ENCODE measurements at places on chromosomes 1 and 21.
A peak's percentile ranks its signal among the peaks of the same experiment; 100 is the strongest.

GRCh38 chr1:202713110-202713509 lies 2.9 kb upstream of the SYT2 start:
- no peak for DNase-seq

- DNase-seq: peak; percentile 33
These were observed 166.8 kb downstream of the HIVEP3 start for GRCh38 chr1:41751804-41752513.

DNA sequence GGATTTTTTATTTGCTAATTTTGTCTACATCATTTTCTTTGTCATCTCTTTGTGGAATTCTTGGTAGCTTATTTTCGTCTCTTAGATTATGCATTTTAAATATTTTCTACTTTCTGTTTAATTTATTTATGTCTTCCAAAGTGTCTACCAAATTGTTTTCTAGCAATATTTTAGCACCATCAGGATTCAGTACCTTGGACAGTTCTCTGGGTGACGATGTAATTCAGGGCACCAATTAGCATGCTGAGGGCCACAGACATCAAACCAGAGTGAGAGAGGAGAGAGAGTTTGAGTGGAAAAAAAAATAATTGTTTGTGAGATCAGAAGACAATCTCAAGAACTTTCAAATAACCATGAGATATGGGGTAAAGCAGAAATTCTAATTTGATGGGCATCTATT lies 169.8 kb upstream of the CXADR start:
- DNase-seq: no peak

- no peak for DNase-seq
These were observed 105.7 kb downstream of the PRDM16 start for GRCh38 chr1:3174487-3175247.

DNA sequence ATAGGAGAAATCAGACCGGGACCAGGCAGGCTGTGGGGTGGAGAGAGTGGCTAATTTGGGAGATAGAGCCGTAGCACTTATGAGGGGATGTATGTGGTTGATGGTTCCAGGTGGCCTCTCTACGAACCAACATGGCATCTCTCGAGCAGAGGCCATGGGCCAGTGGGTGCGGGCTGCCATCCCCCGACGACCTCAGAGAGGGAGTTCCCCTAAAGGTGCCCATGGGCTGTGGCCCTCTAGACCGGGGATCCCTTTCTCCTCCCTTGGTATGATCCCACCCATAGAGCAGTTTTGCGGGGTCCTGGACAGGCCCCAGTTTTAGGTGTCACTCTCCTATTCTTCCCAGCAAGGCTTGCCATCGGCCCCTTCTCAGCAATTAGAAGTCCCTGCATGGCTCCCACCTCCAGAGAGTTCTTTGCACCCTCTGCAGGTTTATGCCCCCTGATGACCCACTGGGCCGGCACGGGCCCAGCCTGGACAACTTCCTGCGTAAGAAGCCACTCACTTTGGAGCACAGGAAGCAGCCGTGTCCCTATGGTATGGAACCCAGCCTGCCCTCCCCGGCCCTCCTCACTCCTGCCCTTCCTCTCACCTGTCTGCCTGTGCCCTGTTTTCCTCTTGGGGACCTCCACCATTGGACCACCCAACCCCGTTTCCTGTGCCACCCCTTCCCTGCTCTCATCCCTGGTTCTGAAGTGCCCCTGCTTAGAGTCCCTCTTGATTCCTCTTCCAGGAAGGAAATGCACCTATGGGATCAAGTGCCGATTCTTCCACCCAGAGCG lies 7.8 kb downstream of the ZC3H12A start:
- no peak for DNase-seq

DNA sequence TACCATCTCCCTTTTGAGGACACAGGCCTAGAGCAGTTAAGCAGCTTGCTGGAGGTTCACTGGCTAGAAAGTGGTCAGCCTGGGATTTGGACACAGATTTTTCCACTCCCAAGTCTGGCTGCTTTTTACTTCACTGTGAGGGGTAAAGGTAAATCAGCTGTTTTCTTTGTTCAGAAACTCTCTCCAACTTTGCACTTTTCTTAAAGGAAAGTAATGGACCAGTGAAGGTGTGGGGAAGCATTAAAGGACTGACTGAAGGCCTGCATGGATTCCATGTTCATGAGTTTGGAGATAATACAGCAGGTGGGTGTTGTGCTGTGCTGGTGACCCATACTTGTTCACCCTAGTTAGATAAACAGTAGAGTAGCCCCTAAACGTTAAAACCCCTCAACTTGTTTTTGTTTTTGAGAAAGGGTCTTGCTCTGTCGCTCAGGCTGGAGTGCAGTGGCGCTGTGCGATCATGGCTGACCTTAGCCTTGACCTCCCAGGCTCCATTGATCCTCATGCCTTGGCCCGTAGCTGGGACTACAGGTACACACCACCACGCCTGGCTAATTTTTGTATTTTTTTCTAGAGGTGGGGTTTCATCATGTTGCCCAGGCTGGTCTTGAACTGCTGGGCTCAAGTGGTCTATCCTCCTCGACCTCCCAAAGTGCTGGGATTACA lies 4.2 kb downstream of the SOD1 start:
- no peak for DNase-seq

- DNase-seq: no peak
These were observed 13.4 kb downstream of the EPB41 start for GRCh38 chr1:28927648-28928313.

DNA sequence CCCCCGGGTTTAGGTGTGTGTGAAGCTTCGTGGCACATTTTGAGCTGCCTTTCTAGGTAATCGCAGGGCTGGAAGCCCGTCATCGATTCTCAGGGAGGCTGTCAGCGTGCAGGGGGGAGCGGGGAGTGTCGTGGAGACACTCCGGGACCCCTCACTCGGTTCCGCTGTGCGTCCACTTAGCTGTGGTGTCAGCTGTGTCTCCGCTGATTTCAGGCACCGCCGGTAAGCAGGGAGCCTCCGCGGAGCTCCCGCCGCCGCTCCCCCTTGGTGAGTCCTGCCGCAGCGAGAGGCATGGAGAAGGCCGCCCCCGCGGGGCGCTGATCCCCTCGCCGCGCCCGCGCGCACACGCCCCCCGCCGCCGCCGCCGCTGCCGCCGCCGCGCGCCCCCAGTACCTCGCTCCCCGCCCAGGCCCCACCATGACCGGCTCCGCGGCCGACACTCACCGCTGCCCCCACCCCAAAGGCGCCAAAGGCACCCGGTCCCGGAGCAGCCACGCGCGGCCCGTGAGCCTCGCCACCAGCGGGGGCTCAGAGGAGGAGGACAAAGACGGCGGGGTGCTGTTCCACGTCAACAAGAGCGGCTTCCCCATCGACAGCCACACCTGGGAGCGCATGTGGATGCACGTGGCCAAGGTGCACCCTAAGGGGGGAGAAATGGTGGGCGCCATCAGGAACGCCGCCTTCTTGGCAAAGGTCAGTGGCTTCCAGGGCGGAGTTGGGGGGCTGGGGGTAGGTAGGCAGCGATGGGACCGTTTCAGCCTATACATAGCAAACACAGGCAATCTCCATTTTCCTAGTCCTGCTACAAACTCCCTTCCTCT lies 995 bp downstream of the VASH2 start:
- DNase-seq: no peak

- no peak for DNase-seq
These were observed 154.5 kb upstream of the KCND3 start for GRCh38 chr1:112143871-112144441.

- DNase-seq: no peak
These were observed 28.5 kb upstream of the PRDM15 start for GRCh38 chr21:41907496-41908258.

GRCh38 chr1:114718661-114719423 lies 2.3 kb upstream of the NRAS start:
- DNase-seq: peak; percentile 15

GRCh38 chr1:82721702-82722101 lies 921.0 kb downstream of the ADGRL2 start:
- no peak for DNase-seq

GRCh38 chr1:77659879-77660593 lies 22.4 kb downstream of the ZZZ3 start:
- no peak for DNase-seq

DNA sequence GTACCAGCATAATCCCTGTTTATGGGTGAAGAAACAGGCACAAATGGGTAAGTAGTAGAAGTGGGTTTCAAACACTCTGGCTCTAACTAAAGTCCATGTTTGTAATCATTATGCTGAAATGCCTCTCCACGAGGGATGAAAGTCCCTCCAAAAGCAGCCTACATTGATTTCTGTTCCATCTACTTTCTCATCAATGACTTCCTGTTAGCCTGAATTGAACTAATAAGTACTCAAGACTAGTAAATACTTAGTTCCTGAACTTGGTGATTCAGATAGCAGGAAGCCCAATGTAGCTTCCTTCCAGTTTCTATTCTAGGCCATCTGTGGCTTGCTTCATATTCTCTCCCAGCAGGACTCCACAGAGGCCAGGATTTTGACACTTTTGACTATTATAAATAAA lies 11.3 kb upstream of the BACH1 start:
- DNase-seq: no peak

DNA sequence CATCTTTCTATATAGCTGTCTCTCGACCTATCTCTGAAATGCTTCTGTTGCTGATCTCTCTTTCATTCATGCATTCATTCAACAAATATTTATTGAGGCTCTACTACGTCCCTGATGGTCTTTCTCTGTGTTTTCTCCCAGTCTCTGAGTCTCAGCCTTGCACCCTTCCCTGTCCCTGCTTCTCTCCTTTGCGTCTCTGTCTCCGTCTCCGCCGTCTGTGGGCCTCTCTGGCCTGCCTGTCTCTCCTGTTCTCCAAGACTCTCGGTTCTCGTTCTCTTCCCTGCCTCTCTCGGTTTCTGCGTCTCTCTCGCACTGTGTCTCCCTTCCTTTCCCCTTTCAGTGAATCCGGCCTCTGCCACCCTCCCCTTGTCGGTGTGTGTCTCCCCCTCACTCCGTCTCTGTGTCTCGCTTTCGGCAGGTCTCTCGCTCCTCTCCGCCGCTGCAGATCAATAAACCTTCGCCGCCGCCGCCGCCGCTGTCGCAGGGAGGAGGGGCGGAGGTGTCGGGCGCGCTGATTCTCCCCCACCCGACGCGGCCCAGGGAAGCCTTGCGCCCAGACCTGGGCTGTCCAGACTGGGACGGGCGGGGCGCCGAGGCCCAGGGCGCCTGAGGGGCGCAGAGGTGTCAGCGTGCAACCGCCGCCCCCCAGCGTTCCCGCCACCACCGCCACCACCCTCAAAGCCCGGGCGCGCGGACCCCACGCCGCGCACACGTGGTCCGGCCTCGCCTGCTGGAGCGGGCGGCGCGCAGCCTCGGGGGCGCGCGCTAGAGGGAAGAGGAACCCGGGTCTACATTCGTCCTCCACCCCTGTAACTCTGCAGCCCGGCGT lies 3.0 kb downstream of the EFNA3 start:
- no peak for DNase-seq

GRCh38 chr1:64502931-64503330 lies 33.0 kb downstream of the CACHD1 start:
- no peak for DNase-seq

DNA sequence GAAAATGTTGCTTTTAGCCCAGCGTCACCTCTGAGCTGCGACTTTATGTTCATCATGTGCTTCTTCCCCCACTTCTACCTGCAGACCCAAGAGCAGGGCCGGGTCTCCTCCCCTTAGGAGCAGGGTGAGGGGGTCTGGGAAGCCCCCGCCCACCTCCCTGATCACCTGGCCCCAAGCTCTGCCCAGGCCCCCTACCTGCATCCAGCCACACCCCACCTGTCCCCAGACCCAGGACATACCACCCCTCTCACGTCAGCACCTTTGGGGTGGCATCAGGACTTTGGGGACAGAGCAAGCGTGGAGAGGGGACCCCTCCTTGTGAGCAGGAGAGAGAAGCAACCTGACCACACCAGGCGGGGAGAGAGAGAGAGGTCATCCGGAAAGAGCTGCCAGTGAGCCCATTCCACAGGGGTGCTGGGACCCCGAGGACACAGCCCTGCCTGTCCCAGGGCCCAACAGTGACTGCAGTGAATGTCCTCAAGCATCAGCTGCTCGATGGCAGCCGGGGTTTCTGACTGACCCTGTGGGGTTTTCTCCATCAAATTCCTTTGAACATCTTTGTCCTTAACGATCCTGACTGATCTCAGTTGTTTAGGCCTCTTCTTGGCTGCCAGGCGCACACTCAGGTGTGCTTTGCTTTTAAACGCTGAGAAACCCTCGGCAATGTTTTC lies 42.8 kb upstream of the COL18A1 start:
- no peak for DNase-seq

GRCh38 chr21:26719750-26720149 lies 125.5 kb downstream of the ADAMTS1 start:
- DNase-seq: no peak

GRCh38 chr1:167227934-167228378 lies 7.3 kb downstream of the POU2F1 start:
- DNase-seq: no peak

- DNase-seq: no peak
These were observed 13.9 kb downstream of the TEX50 start for GRCh38 chr1:173648880-173649605.

DNA sequence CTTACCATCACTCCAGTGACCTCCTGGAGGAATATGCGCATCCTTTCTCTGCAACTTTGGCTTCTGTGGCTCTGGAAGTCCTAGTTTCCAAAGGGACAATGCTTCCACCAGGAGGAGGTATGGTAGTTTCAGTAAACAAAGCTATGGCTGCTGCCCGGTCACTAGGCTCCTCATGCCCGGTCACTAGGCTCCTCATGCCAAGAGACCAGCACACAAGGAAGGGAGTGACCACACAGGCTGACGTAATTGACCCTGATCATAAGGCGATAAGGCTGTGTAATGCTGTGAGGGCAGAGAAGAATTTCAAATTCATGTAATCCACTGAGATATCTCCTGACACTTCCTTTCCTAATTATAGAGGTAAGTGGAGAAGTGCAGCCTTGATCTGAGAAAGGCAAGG lies 102.9 kb downstream of the DTL start:
- DNase-seq: no peak

DNA sequence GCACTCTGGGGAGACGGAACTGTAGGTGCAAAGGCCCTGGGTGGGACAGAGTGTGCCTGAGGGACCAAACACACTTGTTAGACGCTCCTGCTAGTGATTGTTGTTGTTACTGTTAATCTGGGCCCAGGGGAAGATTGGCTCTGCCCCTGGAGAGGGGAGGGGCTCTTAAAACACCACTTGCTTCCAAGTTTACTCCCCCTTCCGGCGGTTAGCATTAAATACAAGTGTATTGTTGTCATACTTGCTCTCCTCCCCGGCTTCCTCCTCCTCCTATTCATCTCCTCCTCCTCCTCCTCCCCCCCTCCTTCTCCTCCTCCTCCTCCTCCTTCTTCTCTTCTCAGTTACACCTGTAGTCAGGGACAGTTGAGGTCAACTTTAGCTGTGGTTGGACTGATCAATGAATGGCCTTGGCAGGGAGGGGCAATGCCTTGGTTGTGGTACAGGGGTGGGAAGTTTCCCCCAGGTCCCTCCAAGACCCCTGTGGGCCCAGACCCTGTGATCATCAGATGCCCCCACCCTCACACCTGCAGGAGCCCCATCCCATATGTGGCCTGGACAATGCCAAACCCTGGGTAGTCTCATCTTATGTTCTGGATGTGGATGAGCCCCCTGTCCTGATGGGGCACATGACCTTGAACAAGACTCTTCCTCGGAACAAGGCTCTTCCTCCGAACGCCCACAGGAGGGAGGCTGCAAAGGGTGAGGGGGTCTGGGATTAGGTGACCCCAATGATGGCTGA lies 217.3 kb downstream of the PTPRU start:
- DNase-seq: peak; percentile 36

GRCh38 chr1:242033447-242033846 lies 34.5 kb upstream of the MAP1LC3C start:
- no peak for DNase-seq
